Hindlimb muscle (tissue), 1 donor: ENCODE measurements at places on chromosomes 13 and 19.
A peak's percentile ranks its signal among the peaks of the same experiment; 100 is the strongest.

DNA sequence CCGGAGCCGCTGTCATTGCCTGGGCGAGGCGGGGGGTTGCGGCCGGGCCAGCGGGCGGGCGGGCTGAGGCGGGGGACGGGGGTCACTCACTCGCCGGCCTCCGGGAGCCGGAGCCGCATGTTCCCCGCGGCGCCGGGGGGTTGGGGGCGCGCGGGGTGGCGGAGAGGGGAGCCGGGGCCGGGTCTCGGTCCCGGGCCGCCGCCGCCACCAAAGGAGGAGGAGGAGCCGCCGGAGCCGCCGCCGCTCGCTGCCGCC lies 149 bp downstream of the MED26 start:
- DNase-seq: no peak

DNA sequence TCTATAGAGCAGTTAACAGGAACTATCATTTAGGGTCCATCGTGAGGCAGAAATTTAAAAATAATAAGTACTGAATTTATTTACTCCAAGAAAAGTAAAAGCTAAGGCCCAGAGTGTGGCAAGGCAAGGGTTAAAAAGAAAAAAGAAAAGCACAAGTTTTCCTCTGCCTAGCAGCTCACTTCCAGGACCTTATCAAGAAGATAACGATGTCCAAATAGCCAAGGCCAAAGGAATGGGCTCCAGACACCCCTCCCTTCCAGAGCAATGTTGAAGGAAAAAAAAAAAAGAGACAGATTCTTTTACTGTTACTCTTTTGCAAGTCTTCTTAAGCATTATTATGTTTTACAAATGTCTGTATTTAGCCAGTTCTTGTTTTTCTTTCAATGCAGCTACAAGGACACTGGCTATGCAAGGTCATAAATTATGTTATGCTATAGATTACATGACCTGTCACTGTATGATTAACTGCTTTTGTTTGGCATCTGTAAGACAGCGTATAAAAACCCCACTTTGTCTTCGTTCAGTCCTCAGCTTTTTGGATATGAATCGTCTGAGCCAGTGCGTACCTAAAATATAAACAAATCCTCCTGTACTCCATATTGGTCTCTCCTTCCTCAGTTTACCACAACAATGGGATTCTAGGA lies 2.9 kb upstream of the ZNF700 start:
- DNase-seq: no peak

DNA sequence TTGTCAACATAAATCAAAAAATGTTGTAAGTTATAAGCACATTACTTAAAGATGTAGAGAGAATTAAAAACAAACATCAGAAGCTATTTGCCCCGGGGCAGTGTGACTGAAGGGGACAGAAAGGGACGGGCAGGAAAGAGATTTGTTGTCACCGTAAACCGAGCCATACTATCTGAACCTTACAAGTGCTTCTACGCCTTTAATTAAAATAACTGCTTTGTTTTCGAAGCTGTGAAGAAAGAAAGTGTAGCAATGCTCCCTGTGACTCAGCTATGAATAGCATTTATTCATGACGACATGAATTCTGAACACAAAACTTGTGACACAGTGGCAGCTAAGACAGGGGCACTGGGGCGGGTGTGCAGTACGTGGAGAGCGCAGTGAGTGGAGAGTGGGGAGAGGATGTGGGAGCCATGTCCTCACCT lies 30.0 kb downstream of the ZNF787 start:
- no peak for DNase-seq

DNA sequence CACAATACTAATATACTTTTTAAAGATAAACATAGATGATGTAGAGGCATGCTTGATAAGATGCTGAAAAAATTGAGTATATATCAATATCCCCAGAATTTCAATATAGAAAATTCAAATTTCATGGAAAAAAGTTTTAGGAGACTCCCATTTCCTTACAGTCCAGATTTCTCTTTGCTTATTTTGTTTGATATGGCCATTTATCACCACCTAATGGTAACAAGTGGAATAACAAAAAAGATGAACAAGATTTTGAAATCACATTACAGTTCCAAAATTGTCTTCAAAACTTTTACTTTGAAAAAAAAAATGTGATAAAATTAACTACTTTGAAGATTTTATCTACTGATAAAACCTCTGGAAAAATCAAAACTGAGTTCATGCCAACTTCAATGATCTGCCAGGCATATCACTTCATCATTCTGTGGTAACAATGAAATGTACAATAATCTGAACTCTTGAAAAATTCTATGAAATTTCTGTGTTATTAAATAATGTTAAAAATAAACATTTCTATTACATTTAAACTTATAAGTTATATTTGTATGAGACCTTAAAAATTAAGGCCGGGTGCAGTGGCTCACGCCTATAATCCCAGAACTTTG lies 17.5 kb downstream of the MIPEP start:
- no peak for DNase-seq

DNA sequence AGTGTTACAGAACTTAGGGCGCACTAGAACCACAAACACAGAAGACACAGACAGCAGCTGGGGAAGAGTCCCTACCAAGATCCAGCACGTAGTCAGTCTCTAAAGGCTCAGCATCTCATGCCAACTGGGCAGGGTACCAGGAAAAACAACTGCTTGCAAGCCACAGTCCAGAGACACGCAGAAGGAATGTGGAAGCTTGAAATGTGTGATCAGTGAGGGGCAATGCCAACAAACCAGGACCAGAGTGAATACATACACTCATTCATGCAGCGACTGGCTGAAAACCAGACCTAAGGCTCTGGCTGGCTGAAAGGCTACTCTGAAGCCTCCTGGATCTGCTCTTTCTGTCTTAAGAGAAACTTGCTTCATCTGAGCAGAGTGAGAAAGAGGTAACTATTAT lies 1484.8 kb downstream of the EFNB2 start:
- no peak for DNase-seq

DNA sequence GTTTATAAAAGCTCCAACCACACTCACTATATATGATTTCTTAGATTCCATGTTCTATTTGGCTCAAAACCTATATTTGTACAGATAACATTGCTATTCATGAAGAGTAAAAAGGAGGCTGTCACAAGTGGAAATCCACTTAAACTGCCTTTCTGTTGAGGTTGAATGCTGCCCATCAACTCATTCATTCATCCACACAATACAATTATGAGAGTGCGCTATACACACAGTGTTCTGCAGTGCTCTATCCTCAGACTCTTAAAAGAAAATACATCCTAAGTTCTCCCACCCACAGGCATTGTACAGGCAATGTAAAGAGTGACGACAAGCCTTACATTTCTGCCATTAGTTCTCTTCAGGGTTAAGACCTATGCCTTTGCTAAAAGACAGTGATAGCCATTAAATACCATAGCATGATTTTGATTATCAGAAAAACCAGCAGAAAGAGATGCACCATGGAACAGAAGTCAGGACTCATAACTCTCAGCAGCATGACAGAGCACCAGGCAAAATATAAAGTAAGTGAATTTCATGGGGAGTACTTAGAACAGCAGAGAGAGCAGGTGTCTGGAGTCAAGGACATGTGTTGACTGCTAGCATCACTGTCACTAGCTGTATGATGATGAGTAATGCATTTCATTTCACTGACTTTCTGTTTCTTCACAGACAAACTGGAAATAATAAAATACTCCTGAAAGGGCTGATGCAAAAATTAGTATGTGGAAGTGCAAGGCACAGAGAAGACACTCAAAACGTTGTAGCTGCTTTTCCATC lies 218.0 kb downstream of the RBM26 start:
- DNase-seq: no peak

- no peak for DNase-seq
These were observed 50.6 kb downstream of the CELF5 start for GRCh38 chr19:3274942-3275582.

DNA sequence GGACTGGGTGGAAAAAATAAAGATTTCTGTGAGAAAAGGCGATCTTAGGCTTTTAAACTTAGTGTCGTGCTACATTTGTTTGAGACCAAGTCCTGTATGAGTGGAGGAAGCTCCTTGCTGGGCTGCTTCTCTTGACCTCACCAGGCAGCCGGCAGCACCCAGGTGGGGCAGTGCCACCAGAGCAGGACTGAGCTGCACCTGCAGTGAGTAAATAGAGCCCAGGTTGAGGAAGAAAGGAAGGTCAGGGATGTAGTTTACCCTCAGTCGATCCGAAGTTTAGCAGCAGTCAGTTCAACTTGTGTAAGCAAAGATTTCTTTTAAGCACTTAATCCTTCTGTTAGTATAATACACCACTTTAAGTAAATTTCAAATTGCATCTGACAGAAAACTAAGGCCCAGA lies 13.6 kb downstream of the HNRNPM start:
- no peak for DNase-seq

GRCh38 chr19:44304659-44305193 lies at the start of gene ZNF235:
TSS of gene ZNF235 (minus strand) at chr19:44305025. CDS start at chr19:44303404, 1,621 bp downstream.
- peak; percentile 94 for DNase-seq

DNA sequence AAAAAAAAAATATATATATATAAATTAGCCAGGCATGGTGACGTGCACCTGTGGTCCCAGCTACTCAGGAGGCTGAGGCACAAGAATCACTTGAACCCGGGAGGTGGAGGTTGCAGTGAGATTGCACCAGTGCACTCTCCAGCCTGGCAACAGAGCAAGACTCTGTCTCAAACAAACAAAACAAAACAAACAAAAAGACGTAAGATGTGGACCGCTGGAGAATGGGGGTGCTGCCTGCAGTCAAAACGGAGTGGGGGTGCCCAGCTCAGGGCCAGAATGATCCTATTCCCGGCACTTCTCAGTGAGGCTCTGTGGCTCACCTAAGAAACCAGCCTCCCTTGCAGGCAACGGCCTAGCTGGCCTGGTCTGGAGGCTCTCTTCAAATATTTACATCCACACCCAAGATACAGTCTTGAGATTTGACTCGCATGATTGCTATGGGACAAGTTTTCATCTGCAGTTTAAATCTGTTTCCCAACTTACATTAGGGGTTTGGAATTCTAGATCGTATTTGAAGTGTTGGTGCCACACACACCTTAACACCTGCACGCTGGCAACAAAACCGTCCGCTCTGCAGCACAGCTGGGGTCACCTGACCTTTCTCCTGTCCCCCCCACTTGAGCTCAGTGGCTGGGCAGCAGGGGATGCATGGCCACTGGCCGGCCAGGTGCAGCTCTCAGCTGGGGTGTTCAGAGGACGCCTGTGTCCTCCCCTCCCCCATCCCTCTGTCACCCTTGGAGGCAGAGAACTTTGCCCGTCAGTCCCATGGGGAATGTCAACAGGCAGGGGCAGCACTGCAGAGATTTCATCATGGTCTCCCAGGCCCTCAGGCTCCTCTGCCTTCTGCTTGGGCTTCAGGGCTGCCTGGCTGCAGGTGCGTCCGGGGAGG lies at the start of gene F7:
Gene F7 (plus strand): TSS at position 760 of the 889 bp plus-strand sequence. CDS start 51 bp downstream, at position 811.
- DNase-seq: no peak

- no peak for DNase-seq
These were observed 236.4 kb upstream of the SGCG start for GRCh38 chr13:22944378-22944777.

DNA sequence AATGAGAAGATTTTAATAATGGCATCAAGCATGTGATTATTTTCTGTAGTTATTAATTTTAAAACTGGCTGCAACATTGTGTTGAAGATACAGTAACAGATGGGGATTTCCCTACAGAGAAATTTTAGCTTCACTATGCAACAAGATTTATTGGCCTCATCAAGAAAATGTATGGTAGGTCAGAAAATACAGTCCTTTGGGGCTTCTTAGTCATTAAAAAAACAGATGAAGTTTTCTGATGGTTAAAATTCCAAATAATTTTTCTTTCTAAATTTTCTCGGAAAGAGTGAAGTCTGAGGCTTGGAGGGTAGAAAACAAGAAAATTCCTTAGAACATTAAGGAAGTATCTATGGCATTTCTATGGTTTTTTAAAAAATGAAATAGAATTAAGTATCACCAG lies 1790.8 kb upstream of the PCDH20 start:
- no peak for DNase-seq

- no peak for DNase-seq
These were observed 3.4 kb downstream of the LRCH1 start for GRCh38 chr13:46556418-46556779.

DNA sequence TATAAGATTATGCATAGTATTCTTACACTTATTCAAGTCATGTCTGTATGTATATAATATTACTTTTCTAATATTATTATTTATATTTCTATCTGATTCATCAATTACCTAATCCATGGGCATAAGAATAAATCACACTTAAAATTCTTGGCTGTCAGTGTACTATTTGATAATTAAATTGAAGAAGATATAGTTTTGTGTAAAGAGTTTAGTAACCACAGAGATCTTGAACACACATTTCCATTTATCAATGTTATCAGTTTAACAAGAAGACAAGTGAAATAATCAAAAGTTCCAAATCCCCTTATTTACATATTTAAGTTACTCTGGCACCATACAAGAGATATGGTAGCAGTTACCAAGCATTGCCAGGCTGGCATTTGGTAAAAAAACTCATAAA lies 244.5 kb downstream of the OXGR1 start:
- DNase-seq: no peak

DNA sequence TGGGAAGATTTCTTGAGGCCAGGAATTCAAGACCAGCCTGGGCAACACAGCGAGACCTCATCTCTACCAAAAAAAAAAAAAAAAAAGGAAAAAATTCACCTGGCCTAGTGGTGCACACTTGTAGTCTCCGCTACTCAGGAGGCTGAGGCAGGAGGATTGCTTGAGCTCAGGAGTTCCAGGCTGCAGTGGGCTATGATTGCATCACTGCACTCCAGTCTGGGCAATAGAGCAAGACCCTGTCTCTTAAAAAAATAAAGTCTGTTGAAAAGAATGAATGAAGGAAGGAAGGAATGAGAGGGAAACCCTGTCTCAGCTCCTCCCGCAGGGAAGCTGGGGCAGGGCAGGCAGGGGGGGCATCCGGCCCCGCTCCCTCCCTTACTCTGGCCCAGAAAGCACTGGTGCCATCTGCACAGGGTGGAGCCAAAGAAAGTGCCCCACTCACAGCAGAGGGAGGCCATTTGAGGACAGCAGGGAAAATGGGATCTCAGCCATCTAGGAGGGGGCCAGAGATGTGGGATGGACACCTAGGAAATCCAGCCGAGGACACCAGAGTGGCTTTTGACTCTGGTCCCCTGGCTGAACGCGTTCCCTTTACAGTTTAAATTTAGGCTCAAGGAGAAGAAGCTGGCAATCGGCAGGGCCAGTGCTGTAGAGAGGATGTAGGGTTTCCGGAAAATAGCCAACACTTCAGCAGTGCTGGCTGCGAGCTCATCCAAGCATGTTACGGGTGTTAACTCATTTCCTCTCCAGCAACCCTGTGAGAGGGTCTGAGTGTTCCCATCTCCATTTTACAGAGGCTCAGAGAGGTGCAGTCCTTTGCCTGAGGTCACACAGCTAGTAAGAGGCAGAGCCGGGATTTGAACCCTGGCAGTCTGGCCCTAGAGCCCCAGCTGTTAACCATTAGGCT lies 3.6 kb upstream of the HPN start:
- no peak for DNase-seq

- no peak for DNase-seq
These were observed 13.3 kb upstream of the ZSCAN4 start for GRCh38 chr19:57655443-57655842.
